Type B pancreatic cell (in vitro differentiated cells): ENCODE measurements at places on chromosomes 13 and 19. TPM values are rescaled to one million over a fixed set of nuclear protein-coding genes. Genes with fewer than 3 reads are reported as not detected.
A peak's percentile ranks its signal among the peaks of the same experiment; 100 is the strongest.

- no peak for DNase-seq
These were observed 99.3 kb downstream of the ZNF536 start for GRCh38 chr19:30471441-30471840.

DNA sequence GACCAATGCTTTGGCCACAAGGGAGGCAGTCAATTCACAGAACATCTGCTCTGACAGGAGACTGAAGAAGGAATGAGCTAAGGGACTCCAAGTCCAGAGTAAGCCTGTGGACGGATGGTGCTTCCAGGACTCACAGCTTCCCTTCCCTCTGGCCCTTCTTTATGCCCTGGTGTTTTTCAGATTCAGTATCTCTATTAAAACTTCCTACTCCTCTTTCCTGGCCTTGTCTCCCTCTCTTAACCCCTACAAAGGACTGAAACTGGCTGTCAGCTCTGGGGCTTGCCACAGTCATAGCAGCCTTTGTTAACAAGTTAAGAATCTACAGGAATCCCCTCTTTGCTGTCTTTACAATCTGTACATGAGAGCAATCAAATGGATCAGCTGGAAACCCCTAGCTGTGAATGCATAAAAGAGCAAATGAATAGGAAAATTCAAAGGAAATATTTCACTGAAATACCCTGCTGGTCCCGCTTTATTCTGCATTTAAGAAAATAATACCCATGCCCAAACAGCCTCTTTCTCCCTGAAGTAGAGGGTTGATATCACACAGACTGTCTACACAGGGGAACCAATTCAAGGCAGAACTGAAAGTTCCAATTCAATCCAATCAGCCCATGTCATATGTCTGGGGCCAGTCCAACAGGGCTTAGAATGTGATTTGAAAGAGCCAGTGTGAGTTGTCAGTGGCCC lies 192.3 kb downstream of the MZT1 start:
- DNase-seq: no peak

- DNase-seq: no peak
These were observed 419.3 kb upstream of the GPC6 start for GRCh38 chr13:92807353-92807752.

DNA sequence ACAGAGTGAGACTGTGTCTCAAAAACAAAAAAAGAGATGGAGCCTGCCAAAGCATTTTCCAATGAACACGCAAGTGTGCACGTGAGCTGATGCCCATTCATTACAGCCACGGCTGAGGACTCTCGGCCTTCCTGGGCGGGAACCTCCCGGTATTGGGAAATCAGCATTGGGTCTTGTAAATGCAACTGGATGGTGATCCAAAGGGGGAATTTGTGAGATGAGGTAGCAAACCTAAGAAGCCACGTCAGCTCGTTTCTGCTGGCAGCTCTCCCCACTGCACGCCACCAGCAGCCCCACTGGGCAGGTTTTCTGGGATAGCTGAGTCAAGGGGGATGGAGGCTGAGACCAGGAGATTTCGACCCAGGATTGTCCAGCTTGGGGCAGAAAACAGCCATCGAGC lies 11.5 kb downstream of the C13orf46 start:
- no peak for DNase-seq

ZNF8 gene
- 10.8 and 16.4 TPM in 2 replicates for total RNA-seq

OR7A5 gene
- not detected in 2 replicates for total RNA-seq

DNA sequence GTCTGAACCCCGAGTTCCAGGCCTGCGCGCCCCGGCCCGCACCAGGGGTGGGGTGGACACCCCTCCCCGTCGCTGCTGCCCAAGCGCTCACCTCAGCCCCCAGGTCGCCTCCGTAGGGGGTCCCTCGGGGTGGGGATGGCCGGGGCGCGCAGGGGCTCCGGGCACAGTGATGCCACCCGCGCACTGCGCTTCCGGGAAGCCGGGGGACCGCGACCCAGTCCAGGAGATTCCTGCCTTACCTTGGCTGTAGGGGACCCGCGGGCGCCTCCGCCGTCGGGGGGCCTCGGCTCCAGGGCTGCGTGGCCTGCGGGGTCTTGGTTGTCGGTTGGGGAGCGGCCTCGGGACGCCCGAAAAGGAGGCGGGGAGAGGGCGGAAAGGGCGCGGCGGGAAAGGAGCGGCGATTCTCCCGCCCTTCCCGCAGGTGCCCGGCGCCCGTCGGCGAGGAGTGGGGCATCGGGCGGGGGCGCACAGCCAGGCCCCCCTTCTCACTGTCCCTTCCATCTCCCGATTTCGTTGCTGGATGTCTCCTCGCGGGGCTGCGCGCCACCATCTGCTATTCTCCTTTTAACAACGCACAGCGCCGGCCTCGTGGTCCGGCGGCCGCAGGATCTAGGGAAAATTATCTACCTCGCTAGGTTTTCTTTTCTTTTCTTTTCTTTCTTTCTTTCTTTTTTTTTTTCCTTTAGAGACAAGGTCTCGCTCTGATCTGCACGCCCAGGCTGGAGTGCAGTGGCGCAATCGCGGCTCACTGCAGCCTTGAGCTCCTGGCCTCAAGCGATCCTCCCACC lies at the start of gene KEAP1:
TSS of gene KEAP1 (minus strand) at position 355 of the 788 bp plus-strand sequence. CDS start 3,323 bp downstream, outside the sequence.
- DNase-seq: peak; percentile 76

- peak; percentile 60 for DNase-seq
These were observed 67.6 kb downstream of the SOX1 start for GRCh38 chr13:112134391-112135075.

DYRK1B gene
- 43.1 and 49.3 TPM in 2 replicates for total RNA-seq

DNA sequence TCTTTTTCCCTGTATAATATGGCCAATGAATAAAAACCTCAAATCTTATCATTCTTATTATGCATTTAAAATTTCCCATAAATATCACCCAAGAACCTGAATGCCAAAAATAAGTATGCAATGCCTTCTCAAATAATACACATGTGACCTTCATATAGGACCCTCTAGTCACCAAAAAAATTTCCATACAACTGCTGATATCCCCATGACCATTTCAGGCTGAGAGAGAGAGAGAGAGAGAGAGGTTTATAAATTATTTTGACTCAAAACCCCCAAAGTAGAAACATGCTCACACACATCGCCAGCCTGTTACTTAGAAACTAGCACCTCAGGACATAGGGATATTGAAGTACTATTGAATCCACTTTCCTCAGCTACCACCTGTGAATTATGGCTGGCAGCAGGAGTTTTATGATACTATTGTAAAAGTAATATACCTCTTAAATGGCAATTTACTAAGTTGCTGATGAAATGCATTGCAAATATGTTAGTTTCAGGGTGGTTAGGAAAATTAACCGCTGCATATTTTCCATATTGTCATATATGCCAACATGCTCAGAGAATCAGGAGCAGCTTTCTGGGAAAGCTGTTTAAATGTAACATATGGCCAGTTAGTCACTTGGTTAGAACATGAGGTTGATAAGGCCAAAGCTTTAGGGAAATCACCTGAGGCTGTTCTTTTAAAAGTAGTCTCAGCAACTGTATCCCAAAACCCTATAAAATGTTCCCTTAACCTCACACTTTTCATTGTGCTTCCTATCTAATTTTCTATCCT lies 230.8 kb downstream of the DCT start:
- DNase-seq: no peak

- DNase-seq: no peak
These were observed 4.4 kb downstream of the GPR4 start for GRCh38 chr19:45597425-45598111.

GRCh38 chr13:36211567-36211966 lies 2.8 kb downstream of the SOHLH2 start:
- no peak for DNase-seq

GRCh38 chr19:42403586-42403985 lies 13.5 kb upstream of the CNFN start:
- DNase-seq: no peak

POP4 gene
- total RNA-seq: 48.4 and 51.3 TPM in 2 replicates

- DNase-seq: no peak
These were observed 47.7 kb downstream of the FNDC3A start for GRCh38 chr13:49023431-49023830.

ADM5 gene
- total RNA-seq: 1.7 and 3.2 TPM in 2 replicates

DNA sequence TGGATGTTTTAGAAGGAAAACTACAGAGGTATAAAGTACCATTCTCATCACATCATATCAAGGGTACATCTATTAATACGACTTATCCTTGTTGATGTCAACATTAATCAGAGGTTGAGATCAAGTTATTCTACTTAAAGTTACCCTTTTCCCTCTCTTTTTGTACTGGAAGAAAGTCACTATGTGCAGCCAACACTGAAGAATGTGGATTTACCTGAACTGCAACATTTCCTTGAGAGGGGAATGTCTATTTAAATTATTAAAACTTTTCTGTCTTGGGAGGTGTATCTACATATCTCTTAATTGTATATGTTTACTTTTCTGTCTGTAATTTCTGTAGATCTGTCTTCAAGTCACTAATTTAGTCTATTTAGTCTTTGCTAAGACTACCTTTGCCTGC lies 2.5 kb upstream of the FBXL3 start:
- DNase-seq: no peak

TUBA3C gene
- total RNA-seq: not detected in 2 replicates

DNA sequence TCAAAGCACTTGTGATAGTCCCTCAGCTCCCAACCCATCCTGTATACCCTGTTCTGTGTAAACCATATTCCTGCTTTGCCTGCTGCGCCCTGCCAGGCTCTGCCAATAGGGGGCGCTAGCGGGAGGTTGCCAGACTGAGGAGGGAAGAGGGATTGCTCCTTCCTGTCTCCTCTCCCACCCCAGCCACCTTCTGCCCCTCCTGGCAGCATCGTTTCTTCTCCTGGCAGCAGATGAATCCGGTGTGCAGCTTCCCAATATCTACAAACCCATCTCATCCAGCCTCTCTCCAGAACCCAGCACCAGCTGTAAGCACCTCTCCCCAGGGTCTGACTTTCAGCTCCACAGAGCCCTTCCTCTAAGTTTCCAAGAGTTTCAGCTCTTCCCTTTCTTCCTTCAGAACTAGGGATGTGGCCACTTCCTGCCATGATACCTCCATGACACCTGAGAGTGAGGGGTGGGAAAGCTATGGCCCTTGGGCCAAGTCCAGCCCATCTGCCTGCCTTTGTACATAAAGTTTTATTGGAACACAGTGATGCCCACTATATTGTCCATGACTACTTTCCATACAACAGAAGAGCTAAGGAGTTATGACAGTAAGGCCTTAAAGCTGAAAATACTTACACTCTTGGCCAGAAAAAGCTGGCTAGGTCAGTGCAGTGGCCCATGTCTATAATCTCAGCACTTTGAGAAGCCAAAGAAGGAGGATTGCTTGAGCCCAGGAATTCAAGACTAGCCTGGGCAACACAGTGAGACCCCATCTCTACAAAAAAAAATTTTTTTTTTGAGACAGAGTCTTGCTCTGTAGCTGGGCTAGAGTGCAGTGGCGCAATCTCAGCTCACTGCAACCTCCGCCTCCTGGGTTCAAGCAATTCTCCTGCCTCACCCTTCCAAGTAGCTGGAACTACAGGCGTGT lies 34.5 kb upstream of the ATP1A3 start:
- no peak for DNase-seq

DNA sequence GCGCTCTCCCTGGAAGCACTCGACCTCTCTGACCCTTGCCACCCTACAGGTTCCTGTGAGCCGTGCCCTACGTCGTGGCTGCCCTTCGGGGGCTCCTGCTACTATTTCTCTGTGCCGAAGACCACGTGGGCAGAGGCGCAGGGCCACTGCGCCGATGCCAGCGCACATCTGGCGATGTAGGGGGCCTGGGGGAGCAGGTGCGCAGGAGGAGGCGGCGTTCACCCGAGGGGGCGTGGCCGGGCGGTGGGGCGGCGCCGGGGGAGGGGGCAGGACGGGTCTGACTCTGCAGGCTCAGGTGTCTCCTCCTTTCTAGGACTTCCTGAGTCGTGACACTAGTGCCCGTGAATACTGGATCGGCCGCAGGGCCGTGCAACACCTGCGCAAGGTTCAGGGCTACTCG lies 26.4 kb downstream of the CLEC4M start:
- DNase-seq: no peak

USHBP1 gene
- 0.29 TPM in 1 of 2 replicates, not detected in the other for total RNA-seq
